HL-60 (cell line): ENCODE measurements at places on chromosomes 2 and 18.

- no peak for DNase-seq
Observed at GRCh38 chr2:135047300-135047699, at the start of gene MAP3K19. TSS of gene MAP3K19 (minus strand) at chr2:135047447. CDS start at chr2:135024647, 22,800 bp downstream.

GRCh38 chr2:10721396-10722251 lies at the start of gene ATP6V1C2:
TSS of gene ATP6V1C2 (plus strand) at chr2:10721630. CDS start at chr2:10722850, 1,220 bp downstream.
- DNase-seq = no peak

DNA sequence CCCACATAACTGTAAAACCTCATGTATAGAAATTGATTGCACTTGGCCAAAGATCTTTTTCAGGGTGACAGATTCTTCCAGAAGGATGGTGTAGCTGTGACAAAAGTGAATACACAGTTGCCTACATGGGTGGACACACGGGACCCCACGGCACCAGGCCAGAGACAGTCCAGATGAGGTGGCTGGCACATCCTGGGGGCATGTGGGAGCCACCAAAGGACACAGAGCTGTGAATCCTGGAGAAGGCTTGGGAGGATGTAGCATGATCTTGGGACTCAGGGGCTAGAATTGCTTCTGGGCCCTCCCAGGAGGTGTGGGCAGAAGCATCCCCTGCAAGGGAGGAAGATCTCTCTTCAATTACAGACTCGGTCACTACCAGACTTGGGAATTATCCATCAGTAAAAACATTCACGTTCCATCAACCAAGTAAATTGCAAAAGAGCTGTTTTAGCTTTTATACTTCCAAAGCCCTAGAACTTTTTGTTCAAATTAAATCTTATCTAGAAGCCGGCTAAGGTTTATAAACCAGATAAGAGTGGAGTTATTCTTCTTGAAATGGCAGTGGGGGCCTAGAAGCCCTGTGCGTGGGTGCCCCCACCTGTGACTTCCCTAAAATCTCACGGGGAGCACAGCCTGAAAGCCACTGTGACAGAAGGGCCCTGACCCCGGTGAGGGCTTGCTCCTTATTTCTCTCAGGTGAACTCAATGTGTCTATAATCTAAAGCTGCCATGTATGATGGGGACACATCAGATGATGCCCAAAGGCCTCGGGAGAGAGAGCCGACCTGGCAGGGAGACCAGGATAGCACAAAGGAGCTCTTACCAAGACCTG lies 81.7 kb downstream of the SEPTIN10 start:
- no peak for DNase-seq

DNA sequence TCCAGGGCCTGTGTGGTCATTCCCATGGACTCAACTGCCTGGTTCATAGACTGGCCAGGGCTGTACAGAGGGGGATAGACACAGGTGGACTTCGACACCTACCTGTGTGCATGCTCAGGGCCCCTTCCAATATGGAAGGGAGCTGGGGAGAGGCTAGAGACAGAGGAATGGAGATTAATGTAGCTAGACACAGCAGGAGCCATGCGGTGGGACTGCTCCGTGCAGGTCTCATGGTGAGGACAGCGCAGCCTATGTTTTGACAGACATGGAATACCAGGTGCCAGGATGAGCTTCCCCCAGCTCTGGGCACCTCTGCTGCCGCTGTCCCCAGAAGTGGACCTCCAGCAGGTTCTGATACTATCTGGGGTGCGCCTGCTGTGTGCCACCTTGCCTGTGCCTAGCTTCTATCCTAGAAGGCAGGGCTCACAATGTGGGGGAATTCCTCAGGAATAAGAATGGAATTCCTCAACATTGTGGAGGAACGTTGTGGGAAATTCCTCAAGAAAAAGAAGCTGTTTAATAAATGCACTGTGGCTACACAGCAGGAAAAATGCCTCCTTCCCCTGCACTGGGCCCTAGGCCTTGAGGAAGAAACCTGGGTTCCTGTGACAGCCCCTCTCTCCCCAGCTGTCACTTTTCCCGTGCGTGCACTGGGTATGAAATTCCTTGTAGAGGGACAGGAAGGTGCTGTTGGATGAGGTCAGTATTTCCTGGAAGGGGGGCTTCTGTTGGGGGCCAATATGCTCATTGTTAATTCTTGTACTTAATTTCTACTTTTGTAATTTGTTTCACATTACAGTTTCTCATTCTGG lies 7.3 kb downstream of the IL1R1 start:
- DNase-seq = no peak

GRCh38 chr18:63579616-63580015 lies 7.5 kb upstream of the SERPINB13 start:
- DNase-seq = peak; percentile 66

DNA sequence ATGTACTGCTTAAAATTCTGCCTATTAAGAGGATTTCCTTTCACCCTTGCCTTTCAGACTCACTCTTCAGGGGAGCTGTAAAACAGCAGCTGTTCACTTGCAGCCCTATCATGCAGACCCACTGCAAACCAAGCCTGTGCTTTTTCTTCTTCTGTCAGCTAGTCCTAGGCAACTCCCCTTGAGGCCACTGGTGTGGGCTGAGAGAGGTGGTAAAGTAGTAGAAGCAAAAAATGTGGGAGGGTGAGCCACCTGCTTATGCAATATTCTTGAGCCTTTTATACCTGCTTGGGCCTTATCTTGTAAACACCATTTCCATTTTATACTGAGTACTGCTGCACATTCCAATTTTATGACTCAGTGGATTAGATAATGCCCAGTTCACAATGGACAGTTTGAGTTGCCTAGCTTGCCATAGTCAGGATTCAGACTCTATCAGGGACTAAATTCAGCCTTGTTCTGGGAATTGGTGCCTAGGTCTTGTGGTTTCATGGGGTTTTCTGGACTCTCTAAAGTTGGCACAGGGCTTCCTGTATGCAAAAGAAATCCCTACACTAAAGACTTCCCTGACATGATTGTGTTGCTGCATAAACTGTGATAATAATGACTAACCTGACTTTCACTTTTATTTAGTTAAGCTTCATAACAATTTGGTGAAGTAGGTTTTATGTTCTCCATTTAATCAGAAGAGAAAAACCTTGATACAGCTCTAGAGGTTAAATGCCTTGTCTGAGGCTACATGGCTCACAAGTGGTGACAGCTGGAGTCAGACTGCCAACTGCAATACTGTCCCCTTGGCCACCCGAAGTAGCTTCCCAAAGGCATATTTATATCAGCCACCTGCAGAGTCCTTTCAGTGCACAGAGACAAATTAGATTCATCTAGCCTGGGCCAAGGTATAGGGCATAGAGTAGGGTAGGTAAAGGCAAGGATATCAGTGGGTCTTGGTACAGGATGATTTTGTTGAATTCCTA lies 47.4 kb upstream of the KDM3A start:
- no peak for DNase-seq

DNA sequence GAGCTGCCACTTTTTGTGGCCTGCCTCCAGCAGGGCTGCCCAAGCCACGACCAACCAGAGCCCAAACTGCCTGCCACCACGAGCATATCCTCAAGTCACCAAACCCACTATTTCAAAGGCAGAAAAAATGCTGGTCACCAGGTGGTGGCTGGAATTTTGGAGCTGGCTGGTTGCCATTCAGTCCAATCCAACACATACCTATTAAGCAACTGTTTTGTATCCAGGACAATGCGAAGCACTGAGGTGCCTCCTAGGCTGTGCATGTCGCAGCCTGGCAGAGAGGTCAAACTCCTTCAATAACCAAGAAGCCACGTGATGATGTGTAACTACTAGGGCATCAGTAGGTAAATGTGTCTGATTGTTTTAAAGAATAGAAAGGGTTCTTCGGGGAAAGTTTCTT lies 108.3 kb upstream of the PPP1CB start:
- DNase-seq = no peak

GRCh38 chr2:14778015-14778414 lies 145.5 kb downstream of the LRATD1 start:
- DNase-seq = no peak

DNA sequence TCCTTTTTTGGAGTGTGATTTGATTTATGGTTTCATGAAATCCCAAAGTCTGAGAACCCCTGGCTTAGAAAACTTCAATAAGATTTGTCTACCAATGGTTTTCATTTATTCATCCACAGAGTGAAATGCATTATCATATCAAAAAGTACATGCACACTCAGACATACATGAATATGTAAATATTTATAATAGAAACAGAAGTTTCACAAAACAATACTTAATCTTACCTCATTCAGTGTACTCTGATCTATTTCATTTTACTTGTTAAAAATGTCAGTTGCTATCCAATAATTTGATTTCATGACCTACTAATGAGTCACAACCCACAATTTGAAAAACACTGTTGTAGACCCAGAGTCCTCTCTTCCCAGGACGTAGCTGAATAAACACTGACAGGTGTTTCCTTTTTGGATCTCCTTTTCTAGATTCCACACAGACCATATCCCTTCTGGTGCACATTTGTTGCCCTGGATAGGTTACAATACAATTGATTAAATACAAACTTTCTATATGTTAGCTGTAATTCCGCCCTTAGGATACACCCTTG lies 10.4 kb upstream of the CAVIN2 start:
- no peak for DNase-seq

- no peak for DNase-seq
Observed at GRCh38 chr2:62307469-62308389, 111.8 kb downstream of the B3GNT2 start.

DNA sequence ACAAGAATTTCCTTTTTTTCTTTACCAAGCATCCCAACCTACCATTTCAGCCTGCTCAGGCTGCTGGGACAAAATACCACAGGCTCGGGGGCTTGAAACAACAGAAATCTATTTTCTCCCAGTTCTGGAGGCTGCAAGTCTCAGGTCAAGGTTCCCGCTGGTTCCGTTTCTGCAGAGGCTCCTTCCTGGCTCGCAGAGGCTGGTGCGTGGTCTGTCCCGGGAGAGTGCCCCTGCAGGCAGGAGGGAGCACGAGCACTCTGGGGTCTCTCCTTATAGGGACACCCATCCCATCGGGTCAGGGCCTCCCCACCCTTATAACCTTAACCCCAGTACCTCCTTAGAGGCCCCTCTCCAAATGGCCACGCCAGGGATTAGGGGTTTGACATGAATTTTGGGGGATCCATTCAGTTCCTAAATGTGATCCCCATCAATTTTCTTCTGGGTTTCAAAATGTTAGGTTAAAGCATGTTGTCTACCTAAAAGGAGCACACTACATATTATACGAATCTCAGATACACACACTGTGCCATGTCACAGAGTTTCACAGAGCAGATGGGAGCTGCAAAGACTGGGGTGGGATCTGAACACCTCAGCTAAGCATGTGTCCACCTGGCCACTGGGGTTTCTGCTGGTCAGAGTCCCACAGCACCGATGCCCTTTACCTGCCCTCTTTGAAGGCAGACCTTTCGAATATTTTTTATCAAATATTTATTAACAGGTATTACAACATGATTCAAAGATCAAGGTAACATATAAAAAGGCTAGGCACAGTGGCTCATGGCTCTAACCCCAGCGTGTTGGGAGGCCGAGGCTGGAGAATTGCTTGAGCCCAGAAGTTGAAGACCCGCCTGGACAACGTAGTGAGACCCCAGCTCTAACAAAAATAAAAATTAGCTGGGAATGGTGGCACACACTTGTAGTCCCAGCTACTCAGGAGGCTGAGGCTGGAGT lies 17.6 kb upstream of the ADI1 start:
- DNase-seq = no peak

DNA sequence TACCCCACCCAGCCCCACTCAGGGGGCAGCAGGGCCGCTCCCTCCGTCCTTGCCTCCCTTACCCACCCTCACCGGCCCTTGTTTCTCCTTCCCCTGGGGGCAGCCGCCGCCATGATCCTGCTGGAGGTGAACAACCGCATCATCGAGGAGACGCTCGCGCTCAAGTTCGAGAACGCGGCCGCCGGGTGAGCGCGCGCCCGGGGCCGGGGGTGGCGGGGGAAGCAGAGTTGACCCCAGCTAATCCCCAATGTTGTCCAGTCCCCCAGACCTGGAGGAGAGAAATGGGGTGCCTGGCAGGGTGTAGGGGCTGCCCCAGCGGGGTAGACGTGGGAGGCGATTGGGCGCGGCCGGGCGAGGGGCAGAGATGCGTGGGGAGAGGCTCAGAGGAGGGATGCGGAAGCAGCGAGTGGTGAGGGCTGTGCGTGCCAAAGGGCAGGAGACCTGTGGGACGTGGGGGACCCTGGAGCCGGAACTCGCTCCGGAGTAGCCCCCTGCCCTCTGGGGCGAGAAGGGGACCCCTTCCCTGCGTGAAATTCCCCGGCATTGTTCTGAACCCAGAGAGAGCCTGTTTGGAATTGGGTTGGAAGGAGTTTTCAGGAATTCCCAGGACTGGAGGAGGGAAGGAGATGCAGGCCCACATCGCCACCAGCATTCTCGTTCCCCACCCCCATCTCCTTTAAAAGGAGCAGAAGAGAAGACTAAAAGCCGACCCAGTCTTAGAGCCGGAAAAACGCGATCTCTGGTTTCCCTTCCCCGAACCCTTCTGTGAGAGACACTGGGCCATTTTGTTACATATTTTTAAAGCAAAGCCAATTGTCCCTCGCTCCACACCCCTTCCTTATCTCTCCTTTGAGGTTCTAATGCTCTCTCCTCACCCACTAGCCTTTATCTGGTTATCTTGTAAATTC lies 625 bp downstream of the ARPC2 start:
- DNase-seq = peak; percentile 83

DNA sequence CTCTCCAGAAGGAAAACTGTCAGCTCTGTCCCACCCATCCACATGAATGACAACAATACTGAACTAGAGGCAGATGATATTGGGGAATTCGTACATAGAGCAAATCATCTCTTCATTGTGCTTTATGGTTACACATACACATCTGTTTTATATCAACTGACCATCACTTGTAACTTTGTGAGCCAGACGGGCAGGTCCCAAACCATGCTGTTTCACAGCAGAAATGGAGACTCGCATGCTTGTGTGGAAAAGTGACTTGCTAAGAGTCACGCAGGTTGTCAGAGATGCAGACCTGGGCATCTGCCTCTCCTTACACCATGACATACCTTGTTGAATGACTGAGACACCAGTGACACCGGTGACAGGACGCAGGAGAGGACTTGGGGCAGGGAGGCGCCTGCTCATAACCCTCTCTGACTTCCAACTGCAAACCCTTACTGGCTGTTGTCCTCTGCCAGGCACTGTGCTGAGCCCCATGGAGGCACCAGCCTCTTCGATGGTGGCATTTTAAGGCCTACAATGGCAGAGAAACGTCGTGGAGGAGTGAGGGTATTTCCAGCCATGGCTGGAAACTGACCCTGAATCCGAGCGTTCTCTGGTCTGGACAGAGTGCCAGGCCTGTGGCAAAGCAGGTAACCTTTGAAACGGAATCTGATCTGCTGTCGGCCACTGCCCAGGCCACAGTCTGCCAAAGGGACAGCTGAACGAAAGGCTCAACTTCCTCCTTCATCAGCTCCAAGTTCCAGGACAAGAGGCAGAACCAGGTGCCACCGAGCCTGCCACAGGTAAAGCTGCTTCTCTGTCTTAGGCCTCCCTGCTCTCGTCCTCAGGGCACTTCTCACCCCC lies 26.9 kb upstream of the ROCK2 start:
- no peak for DNase-seq

- no peak for DNase-seq
Observed at GRCh38 chr2:155665704-155666103, 666.8 kb downstream of the NR4A2 start.

DNA sequence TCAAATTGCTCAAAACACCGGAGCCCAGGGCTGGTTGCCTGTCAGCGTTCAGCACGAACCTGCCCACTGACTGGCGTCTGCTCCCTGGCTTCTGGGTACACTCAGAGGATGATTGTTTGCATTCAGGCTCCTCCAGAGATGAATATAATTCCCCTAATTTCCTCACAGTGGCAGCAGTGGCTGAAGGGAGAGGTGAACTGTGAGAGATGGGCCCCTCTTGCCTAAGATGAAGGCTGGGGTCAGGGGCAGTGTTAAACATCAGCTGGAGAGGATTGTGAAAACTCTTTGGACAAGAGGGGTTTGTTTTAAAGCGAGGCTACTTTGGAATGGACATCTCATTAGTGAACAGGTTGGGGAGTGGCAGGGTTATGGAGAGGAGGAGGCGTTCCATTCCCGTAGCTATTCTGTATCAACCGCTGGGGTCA lies 31.0 kb downstream of the TCF7L1 start:
- no peak for DNase-seq
